Activated CD4-positive, alpha-beta T cell treated with anti-CD3 and anti-CD28 coated beads, Interleukin-2, amount 50 U/mL, for 1 hour (primary cell): ENCODE measurements at places on chromosomes 2 and 18.

DNA sequence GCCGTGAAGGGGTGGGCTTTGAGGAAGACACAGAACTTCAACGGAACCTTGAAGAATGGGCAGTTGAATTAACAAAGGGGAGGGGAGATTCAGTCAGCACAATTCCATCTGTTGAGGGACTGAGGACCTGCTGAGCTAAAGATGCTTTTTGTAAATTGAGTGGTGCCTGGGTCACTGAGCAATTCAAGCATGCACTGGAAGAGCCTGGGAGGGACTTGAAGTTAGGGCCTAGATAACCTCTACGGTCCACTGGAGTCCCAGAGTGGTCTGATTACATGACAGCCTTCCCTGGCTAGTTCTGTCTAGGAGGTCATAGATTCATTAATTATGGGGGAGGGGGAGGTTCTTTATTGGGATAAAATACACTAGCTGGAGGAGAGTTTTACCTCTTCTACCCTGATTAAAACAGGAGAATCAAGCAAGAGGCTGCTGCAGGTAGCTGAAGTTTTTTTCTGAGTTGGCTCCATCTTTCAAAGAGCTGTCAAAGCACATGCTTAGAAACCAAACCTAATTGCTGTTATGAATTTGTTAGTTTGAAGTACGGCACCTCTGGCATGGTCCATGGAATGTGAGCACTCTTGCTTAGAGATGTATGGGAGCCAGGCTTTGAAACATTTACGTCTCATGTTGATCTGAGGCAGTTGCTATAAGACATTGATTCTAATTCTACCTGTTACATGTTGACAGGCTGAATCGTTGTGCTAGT is 290.2 kb downstream of the PRKCE start:
- no peak for DNase-seq

DNA sequence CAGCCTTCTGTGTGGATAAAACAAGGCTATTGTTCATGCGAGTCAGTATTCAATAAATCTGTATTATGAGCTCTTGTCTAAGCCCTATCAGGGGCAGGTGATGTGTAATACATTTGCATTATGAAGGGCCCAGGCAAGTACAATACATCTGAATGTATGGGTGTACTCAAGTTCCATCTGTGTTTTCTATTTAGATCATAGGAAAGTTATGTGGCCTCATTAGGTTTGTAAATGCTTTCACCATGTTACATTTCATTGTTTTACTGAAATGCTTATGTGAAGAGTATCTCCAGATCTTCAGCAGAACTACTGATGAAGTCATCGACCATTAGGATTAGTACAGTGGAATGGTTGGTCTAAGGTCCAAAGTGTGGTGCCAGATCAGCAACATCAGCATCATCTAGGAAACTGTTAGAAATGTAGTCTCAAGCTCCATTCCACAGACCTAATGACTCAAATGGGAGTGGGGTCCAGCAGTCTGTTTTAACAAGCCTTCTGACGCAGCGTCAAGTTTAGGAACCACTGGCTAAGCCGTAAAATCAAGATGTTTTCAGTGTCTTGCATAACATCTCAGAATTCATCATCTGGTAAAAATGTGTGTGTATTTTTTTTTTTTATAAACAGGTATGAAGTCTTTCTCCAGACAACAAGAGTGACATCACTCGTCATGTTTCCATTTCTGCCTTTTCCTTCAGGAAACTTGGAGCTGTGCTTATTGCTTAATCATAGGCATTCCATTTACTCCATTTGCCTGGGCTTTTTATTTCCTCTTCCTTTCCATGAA is 80.5 kb downstream of the LYPD6 start:
- no peak for DNase-seq

DNA sequence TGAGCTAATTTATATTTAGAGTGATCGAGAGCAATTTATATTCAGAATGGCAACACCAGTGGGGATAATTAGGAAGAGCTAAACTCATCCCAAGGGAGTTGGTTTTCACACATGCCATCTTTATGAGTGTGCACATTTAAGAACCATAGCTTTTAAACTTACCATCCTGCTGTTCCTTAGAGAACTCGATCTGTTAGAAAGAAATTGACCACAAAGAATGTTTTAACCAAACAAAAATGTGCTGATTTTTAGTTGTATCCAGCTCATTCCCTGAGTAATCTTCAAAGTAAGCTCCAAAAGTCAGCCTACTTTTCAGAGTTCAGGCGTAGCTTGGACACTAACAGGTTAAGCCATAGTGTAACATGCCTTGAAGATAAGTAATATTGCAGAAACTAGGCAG is 12.6 kb downstream of the MYL1 start:
- no peak for DNase-seq

DNA sequence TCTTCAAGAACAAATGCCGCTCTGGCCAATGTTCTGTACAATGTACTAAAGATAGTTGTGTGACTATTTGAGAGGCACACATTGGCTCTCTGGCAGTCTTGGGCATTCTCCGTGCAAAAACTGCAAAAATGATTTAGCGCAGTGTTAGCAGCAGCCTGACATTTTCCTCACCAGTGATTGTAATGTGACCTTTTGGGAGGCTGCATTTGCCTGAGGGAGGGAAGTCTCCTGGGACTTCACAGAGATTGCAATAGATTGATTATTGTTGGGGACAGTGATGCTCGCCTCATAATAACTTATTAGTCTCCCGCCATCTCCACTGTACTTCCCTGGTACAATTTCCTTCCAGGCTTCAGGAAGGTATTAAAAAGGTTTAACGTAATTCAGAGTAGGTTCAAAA is 149.2 kb downstream of the UXS1 start:
- no peak for DNase-seq

DNA sequence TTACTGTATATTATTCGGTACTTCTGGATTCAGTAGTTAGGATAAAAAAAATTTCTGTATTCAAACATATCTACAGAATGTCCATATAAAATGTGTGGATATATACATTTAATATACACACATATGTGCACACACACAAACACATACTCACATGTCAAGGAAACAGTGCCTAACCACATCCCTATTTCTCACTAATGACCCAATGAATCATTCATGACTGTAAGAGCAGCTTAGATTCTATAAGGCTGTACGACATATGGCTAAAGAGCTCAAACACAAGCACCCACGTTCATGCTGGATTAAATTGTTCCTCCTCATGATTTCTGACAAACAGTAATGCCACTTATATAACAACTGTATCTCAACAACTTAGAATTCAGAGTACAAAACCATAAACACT is 457.3 kb downstream of the ADCYAP1 start:
- DNase-seq = no peak

GRCh38 chr2:41949883-41950665 is 97.7 kb upstream of the PKDCC start:
- no peak for DNase-seq

- DNase-seq = no peak
Measured at GRCh38 chr2:191189112-191189635, 38.4 kb upstream of the STAT4 start.

GRCh38 chr2:85933753-85934594 is 45.2 kb upstream of the ST3GAL5 start:
- no peak for DNase-seq

GRCh38 chr2:223949241-223949840 is 4.2 kb upstream of the WDFY1 start:
- DNase-seq = no peak

- DNase-seq = no peak
Measured at GRCh38 chr2:31387850-31388249, 26.7 kb downstream of the XDH start.

DNA sequence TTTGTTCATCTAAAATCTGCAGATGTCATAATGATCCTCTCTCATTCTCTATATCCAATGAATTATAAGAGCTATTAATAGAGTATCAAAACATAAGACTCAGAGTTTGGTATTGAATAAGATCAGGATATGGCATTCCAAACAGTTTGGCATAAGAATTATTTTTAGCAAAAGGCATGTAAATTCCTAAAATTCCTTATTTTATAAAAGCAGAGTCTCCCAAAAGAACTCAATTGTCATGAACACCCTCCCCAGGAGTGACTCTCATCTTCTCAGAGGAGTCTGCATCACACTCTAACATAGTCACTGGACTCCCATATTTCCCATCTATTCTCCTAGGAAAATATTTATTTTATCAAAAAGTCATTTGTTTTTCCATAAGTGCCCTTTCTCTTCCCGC is 1710.2 kb upstream of the SLC39A10 start:
- DNase-seq = no peak

DNA sequence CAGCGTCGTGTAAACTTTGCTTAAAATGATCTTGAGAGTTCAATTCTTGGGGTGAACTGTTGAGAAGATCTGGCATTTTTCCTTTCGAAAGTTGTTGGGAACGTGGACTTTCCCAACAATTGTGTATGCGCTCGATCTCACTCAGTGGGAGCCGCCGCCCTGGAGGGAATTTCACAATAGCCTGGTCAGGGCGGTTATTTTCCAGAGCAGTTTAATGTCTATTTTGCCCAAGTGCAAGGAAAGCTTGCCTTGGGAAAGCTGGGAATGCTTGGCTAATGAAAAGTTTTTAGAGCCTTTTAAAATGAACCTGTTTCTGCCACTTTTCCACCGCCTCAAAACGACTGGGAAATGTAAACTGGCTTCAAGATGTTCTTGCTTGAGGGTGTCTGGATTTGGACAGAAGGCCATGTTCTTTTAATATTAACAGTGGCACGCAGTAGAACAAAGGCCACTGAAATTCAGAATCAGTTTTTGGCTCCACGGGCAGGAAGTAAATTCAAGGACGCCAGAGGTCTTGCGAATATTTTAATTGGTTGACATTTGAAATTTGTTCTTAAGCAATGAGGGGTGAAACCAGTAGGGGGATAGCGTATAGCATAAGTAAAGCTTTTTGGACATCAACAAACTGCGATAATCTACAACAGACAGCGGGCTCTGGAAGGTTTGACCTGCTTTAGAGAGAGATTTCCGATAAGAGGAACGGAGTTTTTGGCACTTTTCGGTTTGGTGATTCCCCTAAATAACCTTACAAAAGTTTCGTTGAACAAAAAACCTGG is 1.2 kb downstream of the CFLAR start:
- DNase-seq = no peak

DNA sequence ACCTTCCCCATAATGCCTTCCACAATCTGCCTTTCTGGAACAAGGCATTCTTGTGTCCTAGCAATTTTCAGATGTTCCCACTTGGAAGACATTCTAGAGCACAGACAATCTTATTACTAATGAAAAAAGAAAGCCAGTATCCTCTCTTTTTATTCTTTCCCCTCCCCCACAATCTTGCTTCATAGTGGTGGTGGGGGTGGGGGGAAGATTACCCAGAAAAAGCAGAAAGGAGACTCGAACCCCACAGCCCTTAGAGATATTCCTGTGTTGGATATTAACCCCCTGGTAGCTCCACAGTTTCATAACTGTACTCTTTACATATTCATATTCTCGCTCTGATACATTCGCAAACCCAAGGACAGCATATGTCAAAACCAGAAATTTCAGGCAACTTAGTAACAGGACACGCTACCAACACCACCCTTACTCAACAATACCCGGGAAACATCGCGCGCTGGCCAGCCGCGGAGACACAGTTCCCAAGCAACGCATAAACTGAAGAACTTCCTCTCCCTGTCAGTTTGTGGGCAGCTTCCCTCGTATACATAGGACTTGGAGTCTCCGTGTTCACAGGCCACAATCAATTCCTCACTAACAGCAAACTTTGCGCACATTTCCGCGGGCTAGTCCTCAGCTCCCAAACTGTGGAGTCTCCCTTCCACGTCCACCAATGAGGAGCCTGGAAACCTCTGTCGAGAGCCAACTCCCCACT is 793 bp downstream of the NR4A2 start:
- no peak for DNase-seq

DNA sequence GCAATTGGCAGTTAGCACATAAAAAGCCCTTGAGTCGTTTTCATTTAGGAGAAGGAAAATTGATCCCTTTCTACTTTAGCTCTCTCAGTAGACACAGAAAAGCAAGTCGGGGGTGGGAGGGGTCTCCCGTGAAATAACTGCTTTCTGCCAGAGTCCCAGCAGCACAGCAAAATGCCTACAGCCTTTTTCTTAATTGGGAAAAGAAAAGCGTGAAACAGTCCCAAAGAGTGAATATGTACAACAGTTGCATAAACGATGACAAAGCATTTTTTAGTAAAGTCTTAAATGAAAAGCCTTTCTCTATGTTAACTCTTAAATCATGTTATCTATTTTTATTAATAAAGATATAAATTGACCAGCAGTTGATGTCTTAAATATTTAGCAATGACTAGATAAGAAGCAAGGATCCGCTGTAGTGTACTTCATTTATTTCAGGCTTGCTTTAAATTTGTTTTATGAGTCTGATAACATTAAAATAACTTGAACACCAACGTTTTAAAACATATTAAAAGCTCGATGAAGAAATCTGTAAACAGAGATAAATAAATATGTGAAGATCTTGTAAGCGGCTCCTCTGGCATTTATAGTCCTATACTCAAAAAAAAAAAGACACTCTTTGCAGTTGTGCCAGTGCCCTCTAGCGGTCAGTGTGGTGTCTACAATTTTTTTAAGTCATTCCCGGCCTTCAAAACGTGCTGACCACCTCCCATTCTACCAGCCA is 42.3 kb upstream of the ATIC start:
- peak; percentile 49 for DNase-seq

DNA sequence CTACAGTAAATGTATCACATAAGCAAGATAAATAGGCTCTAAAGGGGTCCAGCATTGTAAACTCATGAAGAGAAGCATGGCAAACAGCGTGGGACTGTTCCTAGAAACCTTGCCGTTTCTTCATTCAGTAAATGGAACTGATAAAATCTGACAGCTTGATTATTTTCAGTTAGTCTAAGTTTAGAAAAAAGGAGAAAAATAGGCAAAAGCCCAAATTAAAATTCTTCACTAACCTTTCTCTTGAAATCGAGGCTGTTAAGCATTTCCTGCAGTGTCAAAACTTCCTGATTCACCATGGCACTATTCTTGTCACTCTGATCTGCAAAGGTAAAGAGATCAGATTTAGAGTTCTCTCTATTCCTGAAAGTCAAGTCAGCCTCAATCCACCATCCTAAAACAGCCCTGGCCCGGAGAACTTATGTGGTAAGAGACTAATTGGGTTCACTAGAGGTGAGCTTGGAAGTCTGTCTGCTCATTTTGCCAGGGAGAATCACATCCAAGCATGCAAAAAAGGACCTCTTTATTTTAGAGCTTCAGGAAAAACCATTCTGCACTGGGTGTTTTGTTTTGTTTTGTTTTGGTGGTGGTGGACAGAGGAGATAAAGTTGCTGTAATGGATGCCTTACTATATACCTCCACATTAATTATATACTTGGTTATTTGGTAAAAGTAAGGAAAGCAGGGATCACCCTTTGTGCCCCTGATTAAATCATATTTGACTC is 52.4 kb upstream of the STAT1 start:
- DNase-seq = no peak

GRCh38 chr2:157087373-157088002 is 170.0 kb upstream of the GALNT5 start:
- DNase-seq = no peak

GRCh38 chr2:147331790-147332419 is 512.9 kb upstream of the ACVR2A start:
- DNase-seq = peak; percentile 43

- DNase-seq = no peak
Measured at GRCh38 chr18:24502667-24503523, 42.5 kb downstream of the HRH4 start.

GRCh38 chr18:74975001-74975400 is 233.9 kb downstream of the PTGR3 start:
- DNase-seq = no peak

GRCh38 chr2:63488118-63488713 is 100.1 kb downstream of the WDPCP start:
- no peak for DNase-seq

- no peak for DNase-seq
Measured at GRCh38 chr18:75779450-75779849, 351.9 kb upstream of the SMIM21 start.
